Stimulated activated CD4-positive, alpha-beta T cell treated with anti-CD3 and anti-CD28 coated beads, Interleukin-1b, Interleukin-23, amount 100 ng/mL, for 1 hour (primary cell): ENCODE measurements at places on chromosomes 16 and 17.

- DNase-seq: no peak
Observed at GRCh38 chr17:47905221-47905733, 9.2 kb downstream of the SP2 start.

DNA sequence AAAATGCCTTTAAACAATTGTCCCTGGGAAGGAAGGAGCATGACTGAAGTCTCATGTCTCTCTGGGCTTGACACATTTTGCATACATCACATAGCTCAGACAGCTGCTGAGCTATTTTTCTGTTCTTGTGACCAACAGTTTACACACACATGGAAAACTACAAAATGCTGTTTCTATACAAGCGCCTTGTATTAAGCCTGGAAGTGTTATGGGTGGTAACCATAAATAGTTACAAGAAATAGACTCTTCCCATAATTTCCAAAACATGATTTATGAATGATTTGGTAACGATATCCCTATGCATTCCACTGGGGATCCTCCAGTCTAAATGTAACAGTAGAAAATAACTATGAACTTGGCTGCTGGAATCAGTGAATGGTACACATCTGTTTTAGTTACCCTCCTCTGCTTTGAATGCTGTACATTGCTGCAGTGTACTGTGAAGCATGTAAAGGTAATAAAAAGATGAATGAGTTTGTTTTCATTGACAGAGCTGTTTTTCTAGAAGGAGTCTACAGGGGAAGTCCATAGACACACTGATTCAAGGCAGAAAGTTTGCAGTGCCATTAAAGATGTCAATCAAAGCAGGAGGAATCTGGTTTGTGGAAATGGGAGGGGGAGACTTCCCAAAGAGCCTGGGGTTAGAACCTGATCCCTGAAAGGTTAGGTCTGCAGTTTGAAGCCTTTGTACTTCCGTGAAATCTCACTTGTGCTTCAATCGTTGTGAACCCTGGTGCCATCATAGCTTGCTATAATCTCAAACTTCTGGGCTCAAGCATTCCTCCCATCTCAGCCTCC lies 5.0 kb downstream of the ACSF2 start:
- DNase-seq: no peak

GRCh38 chr17:9020824-9021157 lies 519 bp upstream of the NTN1 start:
- DNase-seq: no peak

GRCh38 chr17:63966646-63967264 lies 6.0 kb downstream of the SCN4A start:
- no peak for DNase-seq

- DNase-seq: no peak
Observed at GRCh38 chr17:34892461-34893249, 68.6 kb downstream of the CCT6B start.

DNA sequence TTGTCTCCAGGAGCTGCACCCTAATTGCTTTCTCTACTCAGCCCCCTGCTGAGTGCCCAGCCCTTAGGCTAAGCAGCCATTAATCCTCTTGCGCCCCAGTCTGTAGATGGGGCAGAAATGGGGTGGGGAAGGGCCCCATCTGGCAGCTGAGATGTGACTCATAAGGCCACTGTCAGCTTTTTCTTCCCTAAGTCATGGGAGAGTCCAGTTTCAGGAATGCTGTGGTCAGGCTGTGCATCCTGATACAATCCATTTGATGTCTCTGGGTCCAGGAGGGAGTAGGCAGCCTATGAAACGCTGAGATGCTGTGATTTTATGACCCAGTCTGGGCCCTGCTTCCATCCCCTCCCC lies 12.3 kb downstream of the PLXDC1 start:
- DNase-seq: no peak

GRCh38 chr16:29834079-29834478 lies 13.8 kb downstream of the MVP start:
- no peak for DNase-seq

DNA sequence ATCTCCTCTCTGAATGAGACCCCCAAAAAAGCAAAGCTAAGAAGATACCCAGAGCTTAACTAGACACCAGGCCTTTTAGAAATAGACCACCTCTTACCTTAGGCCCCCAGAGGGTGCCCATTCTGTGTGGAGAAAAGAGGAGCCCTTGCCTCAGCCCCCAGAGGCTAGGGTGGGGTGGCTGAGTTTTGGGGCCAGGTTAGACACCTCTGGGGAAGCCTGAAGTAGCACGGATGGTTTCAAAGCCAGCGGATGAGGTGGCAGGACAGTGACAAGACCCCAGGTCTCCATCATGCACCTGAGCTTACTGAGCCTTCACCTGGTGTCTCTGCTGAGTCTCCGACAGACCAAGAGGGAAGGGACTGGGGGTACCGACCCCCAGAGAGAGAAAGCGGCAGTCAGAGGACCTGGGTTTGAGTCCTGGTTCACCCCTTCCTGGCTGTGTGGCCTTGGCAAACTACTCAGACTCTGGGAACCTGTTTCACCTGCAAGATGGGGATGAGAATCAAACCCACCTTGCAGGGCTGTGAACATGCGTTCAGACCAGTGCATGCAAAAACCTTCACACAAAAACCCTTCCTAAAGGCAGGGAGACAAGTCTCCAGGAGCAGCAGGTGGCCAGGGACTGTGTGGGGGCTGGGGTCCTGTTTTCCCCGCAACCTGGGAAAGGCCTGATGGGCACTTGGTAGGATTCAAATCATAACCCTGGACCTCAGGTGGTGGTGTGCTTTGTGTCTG lies 7.7 kb downstream of the SCGB1C2 start:
- DNase-seq: no peak

- DNase-seq: no peak
Observed at GRCh38 chr16:67248073-67248400, 742 bp upstream of the SLC9A5 start.

GRCh38 chr16:71441348-71442050 lies 355 bp downstream of the TLE7 start:
- no peak for DNase-seq

GRCh38 chr16:17469741-17470181 lies 999 bp downstream of the XYLT1 start:
- DNase-seq: no peak

GRCh38 chr16:89994389-89994720 lies 24.9 kb downstream of the DBNDD1 start:
- no peak for DNase-seq

- no peak for DNase-seq
Observed at GRCh38 chr16:8959921-8960787, 3.6 kb downstream of the USP7 start.

- no peak for DNase-seq
Observed at GRCh38 chr16:78788276-78788675, 688.8 kb downstream of the WWOX start.

- no peak for DNase-seq
Observed at GRCh38 chr17:38558728-38559050, 47.1 kb downstream of the SRCIN1 start.

- no peak for DNase-seq
Observed at GRCh38 chr17:73467651-73468050, 155.8 kb upstream of the CDC42EP4 start.

GRCh38 chr17:78001182-78001581 lies 42.7 kb downstream of the TNRC6C start:
- no peak for DNase-seq

DNA sequence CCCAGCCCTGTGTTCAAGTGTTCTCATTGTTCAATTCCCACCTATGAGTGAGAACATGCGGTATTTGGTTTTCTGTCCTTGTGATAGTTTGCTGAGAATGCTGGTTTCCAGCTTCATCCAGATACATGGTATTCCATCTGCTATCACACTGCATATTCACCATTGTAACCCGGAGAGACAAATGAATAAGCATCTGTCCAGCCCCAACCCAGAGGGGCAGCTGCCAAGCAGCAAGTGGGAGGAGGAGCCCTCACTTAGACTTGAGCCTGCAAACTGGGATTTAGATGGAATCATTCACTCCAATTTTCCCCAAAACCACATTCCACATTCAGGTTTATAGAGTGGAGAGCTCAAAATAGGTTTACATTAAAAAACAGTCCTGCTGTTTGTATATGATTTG lies 41.6 kb downstream of the SHISA6 start:
- no peak for DNase-seq

DNA sequence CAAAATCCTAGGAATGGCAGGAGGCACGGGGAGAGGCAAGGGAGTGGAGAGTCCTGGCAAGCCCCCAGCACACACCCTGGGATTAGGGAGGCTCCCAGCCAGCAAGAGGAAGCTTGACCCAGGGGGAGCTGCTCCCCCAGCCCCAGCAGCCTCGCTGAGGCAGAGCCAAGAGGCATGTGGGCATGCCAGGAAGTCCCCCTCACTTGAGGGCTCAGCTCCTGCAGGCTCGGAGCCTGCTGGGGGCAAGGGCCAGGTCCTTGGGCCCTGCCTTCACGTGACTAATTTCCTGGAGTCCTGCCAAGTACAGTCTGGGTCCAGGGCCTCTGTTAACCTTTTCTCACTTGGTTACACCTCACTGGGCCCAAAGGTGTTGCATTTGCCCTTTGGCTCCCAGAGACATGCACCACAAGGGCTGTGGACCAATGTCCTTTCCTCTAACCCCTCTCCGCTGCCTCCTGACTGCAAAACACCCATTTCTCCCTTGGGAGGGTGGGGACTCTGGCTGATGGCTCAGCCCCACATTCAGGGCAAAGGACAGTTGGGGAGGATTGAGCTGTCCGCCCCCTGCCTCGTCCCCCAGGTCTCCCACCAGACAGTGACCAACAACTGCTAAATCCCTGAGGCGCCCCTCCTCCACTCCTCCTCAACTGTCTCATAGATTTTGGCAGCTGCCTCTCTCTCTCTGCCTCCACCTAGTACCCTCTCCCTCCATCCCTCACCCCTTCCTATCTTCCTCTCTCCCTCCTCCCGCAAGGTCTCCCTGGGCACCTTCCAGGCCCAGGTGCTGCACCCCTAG lies 4.4 kb upstream of the SLC47A2 start:
- no peak for DNase-seq

DNA sequence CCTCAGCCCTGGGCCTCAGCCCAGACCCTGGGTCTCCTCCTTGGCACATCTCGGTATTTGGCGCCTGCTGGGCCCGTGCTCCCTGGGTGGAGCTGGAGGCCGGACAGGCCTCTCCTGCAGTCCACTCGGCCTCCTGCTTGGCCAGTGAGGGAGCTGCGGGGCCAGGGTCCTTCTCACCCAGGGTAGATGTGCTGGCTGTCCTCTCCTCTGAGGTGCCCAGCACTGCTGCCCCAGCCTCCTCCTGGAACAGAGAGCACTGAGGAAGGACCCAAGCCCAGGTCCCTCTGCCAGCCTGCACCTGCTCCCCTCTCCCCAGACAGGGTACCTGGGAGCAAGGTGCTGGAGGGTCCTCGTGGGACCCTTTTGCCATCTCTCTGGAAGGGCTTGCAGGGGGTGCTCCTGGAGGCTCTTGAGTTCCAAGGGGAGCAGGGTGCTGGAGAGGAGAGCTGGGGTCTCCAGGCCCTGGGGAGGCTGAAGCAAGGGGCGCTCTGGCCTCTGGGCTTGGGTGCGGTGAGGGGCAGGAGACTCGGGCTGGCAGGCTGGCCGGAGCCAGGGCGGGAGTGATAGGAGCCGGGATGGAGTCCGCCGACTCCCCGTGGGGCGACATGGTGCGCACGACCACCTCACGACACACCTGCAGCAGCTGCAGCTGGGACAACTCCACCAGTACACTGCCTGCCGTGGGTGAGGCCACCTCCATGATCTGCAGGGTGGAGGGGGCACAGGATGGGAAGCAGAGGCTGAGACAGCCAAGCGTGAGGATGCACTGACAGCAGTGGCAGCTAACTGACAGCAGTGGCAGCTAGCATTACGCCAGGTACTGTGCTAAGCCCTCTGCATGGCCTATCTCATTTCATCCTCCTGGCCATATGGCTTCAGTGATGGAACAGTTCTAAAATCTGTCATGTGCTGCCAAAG lies 17.8 kb downstream of the TSPOAP1 start:
- DNase-seq: no peak

GRCh38 chr17:31722251-31723056 lies 136.6 kb downstream of the COPRS start:
- DNase-seq: no peak

GRCh38 chr17:3923466-3924190 lies 7.4 kb upstream of the P2RX1 start:
- DNase-seq: no peak

GRCh38 chr16:78791011-78791410 lies 691.6 kb downstream of the WWOX start:
- DNase-seq: no peak
